ENCODE measurements at places on chromosomes 11 and 22.

DNA sequence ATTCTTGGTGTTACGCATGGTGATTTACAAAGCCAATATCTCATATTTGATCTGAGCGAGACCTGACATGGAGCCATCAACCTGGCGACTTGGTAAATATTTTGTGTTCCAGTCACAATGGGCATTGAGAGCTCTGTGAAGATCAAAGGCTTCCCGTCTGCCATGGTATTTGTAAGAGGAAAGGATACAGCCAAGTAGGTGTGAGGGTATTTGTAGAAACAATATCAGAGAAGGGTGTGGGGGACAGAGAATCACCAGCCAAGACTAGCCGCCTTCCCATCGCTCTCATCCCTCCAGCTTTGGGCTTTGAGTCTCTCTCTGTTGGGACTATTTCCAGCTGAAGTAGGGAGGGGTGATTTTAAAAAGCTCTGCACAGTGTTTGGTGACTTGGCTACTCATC is 173.4 kb upstream of the BDNF start:
- no peak for DNase-seq

- no peak for DNase-seq
These were observed 66.2 kb downstream of the FZD4 start for GRCh38 chr11:86889001-86889341.

- DNase-seq, result peak; percentile 36
These were observed 93.8 kb upstream of the FGF3 start for GRCh38 chr11:69912911-69913451.

DNA sequence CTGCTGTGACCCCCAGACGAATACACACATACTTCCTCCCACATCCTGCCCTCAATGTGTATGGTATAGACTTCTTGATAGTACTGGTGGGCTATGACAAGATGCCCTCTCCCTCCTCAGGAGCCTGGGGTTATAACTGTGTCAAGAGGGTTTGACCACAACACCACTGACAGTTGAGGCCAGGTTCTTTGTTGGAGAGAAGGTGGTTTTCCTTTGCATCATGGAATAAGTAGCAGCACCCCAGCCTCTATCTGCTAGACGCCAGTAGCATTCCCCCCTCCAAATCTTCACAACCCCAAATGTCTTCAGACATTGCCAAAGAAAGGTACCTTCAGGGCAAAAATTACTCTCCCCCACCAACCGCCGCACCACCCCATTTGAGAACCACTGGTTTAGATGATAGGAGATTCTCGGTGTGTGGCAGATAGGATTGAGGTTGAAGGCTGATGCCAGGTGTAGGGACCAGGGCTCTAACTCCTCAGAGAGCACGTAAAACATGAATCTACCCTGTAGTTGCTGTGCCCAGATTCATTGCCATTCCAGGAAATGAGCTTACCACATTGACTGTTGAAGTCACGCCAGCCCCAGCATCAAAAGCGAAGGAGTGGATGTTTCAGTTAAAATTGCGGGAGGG is 5.5 kb upstream of the MYO18B start:
- DNase-seq, result peak; percentile 95

GRCh38 chr22:24601217-24602104 is 1.5 kb upstream of the GGT1 start:
- DNase-seq, result peak; percentile 57

GRCh38 chr22:49962012-49962750 is 1.6 kb downstream of the PIM3 start:
- peak; percentile 86 for DNase-seq

DNA sequence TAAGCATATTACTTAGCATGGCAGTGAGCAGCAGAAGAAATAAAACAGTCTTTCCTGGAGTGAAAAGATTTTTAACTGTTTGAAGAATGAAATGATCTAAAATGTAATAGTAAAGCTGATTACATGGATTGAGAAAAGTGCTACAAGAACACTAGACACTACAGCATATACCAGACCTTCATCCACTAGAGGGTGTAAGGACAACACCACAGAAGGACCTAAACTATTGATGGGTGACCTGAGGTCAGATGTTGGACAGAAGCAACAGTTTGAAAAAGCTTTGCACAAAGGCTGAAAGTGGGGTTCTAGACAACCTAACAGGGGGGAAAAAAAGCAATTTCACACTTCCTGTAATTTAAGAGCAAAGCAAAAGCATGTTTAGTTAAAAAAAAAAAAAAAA is 97.7 kb downstream of the RBFOX2 start:
- DNase-seq, result peak; percentile 23

- no peak for DNase-seq
These were observed 13.1 kb downstream of the TREH start for GRCh38 chr11:118666371-118666770.

DNA sequence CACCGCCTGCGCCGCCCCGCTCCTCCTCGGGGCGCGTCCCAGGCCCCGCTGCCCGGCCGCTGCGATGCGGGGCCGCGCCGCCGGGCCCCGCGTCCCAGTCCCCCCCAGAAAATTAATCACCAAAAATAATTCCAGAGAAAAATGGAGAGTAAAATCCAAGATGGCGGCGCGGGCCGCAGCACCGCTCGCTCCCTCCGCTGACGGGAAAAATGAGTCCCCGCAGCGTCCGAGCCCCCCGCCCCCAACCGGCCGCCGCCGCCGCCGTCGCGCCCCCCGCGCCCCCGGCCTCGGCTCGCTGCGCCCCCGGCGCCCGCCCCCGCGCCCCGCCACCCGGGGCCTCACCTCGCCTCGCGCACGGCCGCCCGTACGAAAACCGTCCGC is at the start of gene KMT5B:
Gene KMT5B, minus strand, starts transcription at position 162 of the 381 bp plus-strand sequence. CDS start 23,220 bp downstream, outside the sequence.
- peak; percentile 42 for DNase-seq

- no peak for DNase-seq
These were observed 106.6 kb upstream of the SLC22A12 start for GRCh38 chr11:64484191-64485022.

DNA sequence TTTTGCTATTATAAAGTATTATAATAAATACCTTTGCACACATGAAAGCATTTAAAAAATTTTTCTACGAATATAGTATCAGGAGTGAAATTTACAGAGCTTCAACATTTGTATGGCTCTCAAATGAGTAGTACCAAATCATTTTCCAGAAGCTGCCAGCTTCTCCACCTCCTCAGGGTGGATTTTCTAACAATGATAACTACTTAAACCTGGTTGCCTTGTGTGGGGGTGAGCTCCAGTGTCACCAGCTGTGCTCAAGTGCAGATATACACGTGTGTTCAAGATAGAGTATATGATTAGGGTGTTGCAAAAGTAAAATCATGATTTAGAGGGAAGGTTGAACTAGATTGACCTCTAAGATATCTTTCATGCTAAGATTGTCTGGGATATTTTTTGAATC is 48.2 kb downstream of the HORMAD2 start:
- no peak for DNase-seq

- no peak for DNase-seq
These were observed 48.0 kb upstream of the NARS2 start for GRCh38 chr11:78622666-78623065.

GRCh38 chr11:23574149-23574548 is 713.9 kb upstream of the CCDC179 start:
- no peak for DNase-seq

- DNase-seq, result no peak
These were observed 56.1 kb upstream of the SLC35C1 start for GRCh38 chr11:45748801-45749200.

GRCh38 chr11:76629116-76629852 is 41.3 kb downstream of the LRRC32 start:
- peak; percentile 54 for DNase-seq

DNA sequence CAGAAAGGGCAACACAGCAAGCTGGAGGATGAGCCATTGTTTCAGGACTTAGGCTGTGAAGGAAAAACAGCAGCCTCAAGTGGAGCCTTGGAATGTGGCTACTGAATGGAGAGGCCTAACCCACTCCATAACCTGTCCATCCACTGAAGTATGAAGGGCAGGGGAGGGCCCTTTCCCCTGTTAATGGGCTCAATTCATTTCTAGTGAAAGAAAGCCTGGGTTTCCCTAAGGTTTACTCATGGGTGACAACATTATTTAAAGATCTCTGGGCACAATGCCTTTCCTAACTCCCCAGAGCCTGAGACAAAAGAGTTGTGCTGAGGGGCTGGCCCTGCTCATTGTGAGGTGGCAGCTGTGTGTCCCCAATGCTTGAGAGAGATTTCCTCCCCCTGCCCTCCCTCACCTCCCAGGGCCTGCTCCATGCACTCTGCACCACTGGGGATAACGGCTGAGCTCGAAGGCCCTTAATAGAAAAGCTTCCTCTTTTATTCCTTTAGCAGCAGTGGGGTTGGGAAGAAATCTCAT is 83.8 kb downstream of the ME3 start:
- no peak for DNase-seq

GRCh38 chr11:111460856-111461255 is 51.3 kb downstream of the BTG4 start:
- no peak for DNase-seq

DNA sequence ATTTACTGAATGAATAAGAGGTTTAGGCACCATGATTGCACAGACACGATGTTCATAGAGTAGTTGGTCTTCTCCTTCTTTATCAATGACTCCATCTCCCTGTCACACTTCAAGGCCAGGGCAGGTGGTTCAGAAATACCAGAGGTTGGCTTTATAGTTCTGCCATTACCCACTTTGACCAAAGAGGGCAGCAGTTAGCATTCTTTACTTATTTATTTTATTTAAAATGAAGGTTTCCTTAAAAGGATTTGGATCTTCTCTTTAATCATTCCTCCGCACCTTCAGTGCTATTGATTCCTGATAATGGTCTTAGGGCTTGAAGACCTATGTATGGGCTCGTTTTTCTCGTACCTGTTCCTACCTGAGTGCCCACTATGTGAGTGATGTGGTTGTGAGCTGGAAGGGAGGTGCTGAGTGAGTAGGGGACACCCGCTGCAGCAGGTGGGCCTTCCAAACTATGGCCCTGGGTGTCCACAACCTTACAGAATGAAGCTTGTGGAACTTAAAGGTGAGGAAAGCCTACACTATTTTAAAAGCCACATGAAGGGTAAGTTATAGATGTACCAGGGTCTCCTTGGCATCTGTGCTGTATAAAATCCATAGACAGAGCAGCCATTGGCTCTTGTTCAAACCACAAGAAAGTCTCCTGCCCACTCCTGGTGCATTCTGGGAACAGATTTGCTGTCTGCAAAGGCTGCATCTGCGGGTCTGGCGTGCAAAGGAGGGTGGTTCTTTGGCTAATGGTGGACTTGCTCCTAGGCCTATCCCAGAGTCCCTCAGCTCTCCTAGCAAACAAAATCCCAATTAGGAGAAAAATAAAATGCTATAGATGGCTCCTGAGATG is 35.0 kb downstream of the TIMP3 start:
- peak; percentile 27 for DNase-seq

GRCh38 chr11:94675239-94675638 is 92.9 kb upstream of the AMOTL1 start:
- no peak for DNase-seq

DNA sequence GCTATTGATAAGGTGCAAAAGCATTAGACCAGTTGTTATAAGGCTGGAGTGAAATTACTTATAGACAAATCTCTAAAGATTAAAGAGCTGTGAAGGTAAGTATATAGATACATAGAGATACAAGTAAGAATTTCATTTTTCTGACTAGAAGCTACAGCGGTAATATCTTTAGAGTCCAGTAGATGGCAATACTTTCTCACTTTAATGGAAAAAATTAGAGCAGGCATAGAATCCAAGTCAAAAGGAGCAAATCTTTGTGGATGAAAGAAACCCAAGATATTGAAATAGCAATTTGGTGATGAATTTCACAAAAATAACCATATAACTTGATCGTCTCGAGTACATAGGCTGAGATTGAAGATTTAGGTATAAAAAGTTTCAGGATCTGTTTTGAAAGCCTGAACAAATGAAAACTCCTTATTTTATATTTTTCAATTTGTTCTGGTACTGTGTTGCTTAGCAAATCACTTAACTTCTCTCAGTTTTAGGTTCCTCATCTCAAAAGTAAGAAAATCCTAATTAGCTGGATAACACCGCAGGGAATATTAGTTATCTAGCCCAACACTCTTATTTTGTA is 81.9 kb downstream of the UVRAG start:
- DNase-seq, result peak; percentile 47

DNA sequence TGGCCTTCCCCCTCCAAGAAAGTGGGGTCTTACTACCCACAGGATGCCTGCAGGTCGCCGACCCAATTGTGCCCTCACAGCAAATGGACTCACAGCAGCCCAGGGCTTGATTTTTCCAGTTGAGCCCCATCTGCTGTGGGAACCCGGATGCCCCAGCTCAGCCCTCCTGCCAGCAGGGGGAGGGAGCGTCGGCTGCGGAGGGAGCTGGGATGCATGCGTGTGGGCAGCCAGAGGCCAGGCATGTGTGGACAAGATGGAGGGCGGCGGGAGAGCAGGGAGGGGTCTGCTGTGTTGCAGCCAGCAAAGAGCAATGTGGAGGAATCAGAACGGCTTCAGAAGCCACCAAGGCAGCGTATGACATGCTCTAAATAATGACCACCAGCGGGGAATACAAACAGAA is 41.0 kb upstream of the EIF3D start:
- no peak for DNase-seq

- peak; percentile 33 for DNase-seq
These were observed 72.9 kb downstream of the CTTN start for GRCh38 chr11:70471254-70471653.

DNA sequence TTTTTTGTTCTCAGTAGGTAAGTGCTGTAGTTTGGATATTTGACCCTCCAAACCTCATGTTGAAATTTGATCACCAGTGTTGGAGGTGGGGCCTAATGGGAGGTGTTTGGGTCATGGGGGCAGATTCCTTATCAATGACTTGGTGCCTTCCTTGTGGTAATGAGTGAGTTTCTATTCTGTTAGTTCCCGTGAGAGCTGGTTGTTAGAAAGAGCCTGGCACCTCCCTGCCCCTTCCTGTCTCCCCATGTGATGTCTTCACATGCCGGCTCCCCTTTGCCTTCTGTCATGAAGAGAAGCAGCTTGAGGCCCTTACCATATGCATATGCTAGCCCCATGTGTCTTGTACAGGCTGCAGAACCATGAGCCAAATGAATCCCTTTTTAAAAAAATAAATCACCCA is 138.3 kb downstream of the TMEM135 start:
- no peak for DNase-seq

- no peak for DNase-seq
These were observed 27.4 kb downstream of the APOL1 start for GRCh38 chr22:36280379-36280778.

DNA sequence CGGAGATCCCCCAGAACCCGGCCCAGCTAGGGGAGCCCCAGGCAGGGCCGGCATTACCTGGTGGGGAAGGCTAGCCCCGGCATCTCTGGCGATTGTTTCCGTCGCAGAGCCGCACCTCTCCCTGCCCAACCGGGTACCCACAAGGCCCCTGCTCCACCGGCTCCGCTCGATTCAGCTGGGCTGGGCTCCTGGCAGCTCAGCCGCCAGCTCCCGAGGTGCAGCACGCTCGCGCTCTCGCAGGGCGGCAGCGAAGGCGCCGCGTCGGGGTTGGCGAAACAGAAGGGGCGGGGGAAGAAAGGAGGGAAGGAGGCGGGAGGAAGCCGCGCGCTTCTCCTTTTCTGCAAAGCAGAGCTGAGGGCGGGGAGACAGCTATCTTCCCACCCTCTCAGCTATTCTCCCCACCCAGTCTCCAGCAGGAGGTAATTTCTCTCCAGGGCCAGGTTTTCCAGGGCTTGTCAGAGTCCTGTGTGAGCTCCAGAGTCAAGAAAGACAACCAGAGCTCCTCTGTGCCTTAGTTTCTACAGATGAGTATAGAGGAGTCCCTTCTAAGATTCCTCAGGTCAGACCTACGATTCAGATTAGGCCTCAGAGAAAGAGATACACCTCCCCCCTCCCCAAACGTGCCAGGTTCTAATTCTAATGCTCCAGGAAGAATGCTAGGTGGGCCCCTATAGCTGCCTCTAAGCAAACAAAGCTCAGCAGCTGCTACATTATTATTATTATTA is 62.0 kb downstream of the PAK1 start:
- DNase-seq, result peak; percentile 89

- no peak for DNase-seq
These were observed 21.7 kb downstream of the FAM168A start for GRCh38 chr11:73576185-73576614.

GRCh38 chr11:134843020-134843419 is 431.0 kb upstream of the B3GAT1 start:
- no peak for DNase-seq
